Activated T-helper 1 cell treated with anti-CD3 and anti-CD28 coated beads, Interleukin-12 subunit alpha, Interleukin-12 subunit beta, Interleukin-2, Interleukin-4 antibody, amounts not matched to agents 30 ng/mL and 10 ng/mL and 1 ng/mL, durations not matched to agents 14 hours and 24 hours and 36 hours (primary cell): ENCODE measurements at places on chromosomes 4 and X. TPM values are rescaled to one million over a fixed set of nuclear protein-coding genes. Genes with fewer than 3 reads are reported as not detected.
A peak's percentile ranks its signal among the peaks of the same experiment; 100 is the strongest.

Gene ARR3
- not detected in 2 replicates for total RNA-seq

Gene TDO2
- not detected in 2 replicates for total RNA-seq

Gene MAGEA1
- total RNA-seq, result not detected in 2 replicates

Gene QDPR
- total RNA-seq, result 28.7 and 29.7 TPM in 2 replicates

DNA sequence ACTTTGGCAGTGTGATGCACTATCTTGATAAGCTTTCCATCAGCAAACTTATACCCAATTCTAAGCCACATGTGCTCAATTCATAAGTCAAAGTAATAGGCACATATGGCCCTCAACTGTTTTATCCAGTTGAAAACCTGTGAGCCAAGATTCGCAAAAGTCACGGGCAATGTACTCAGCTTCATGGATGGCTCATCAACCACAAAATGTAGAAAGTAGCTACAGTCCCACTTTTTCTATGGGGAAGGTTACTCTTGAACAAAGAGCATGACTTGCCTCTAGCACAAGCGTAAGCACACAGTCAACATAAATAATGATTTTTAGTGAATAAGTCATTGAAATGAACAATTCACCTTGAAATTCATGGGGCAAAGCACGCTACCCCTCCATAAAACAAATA is 25.1 kb upstream of the DDX53 start:
- H3K4me1 ChIP-seq, result no peaks in the 10 kb centered on the region
- no peaks in the 10 kb centered on the region for H3K36me3 ChIP-seq
- H3K27me3 ChIP-seq, result no peaks in the 10 kb centered on the region
- no peak for DNase-seq
- no peak overlapping the region for H3K4me3 ChIP-seq
- H3K27ac ChIP-seq, result no peak overlapping the region

GRCh38 chrX:124435616-124436015 is 89.3 kb downstream of the SH2D1A start:
- no peak overlapping the region for H3K4me3 ChIP-seq
- H3K36me3 ChIP-seq, result no peaks in the 10 kb centered on the region
- H3K27me3 ChIP-seq, result no peaks in the 10 kb centered on the region

- no peak overlapping the region for H3K4me3 ChIP-seq
- no peak for DNase-seq
- no peak overlapping the region for H3K27ac ChIP-seq
- H3K36me3 ChIP-seq, result peaks cover 15% of the 10 kb centered on the region
Observed at GRCh38 chrX:153351981-153352380, 18.0 kb downstream of the ZNF275 start.

- no peak for DNase-seq
- H3K4me3 ChIP-seq, result peak overlapping the region; percentile 82
- peaks cover 68% of the 10 kb centered on the region for H3K4me1 ChIP-seq
- H3K36me3 ChIP-seq, result peaks cover 15% of the 10 kb centered on the region
Observed at GRCh38 chr4:165207016-165207430, 338 bp upstream of the KLHL2 start.

GRCh38 chr4:185309770-185310169 is 86.0 kb downstream of the LRP2BP start:
- DNase-seq, result no peak
- H3K27me3 ChIP-seq, result no peaks in the 10 kb centered on the region
- H3K4me1 ChIP-seq, result peaks cover 34% of the 10 kb centered on the region
- no peak overlapping the region for H3K27ac ChIP-seq
- H3K36me3 ChIP-seq, result peaks cover 47% of the 10 kb centered on the region

DNA sequence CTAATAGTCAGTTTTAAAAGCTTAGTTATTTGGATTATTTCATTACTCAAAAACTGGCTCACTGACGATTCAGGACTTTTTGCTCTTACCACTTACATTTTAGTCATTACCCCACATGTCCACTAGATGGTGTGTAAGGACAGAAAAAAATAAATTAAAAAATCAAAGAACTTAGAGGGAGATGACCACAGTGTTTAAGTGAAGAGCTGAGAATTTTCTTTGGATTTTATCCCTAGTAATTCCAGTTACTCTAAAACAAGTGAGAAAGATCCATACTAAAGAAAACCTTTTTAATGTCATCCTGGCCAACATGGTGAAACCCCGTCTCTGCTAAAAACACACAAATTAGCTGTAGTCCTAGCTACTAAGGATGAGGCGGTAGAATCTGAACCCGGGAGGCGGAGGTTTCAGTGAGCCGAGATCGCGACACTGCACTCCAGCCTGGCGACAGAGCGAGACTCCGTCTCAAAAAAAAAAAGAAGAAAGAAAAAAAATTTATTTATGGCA is 26.4 kb upstream of the TMPRSS11B start:
- no peak overlapping the region for H3K4me3 ChIP-seq
- H3K36me3 ChIP-seq, result no peaks in the 10 kb centered on the region
- peaks cover 12% of the 10 kb centered on the region for H3K27me3 ChIP-seq
- no peak overlapping the region for H3K27ac ChIP-seq

GRCh38 chrX:46918434-46918833 is 6.2 kb downstream of the JADE3 start:
- peaks cover 23% of the 10 kb centered on the region for H3K27me3 ChIP-seq
- no peak overlapping the region for H3K4me3 ChIP-seq
- no peak for DNase-seq
- H3K36me3 ChIP-seq, result no peaks in the 10 kb centered on the region

DNA sequence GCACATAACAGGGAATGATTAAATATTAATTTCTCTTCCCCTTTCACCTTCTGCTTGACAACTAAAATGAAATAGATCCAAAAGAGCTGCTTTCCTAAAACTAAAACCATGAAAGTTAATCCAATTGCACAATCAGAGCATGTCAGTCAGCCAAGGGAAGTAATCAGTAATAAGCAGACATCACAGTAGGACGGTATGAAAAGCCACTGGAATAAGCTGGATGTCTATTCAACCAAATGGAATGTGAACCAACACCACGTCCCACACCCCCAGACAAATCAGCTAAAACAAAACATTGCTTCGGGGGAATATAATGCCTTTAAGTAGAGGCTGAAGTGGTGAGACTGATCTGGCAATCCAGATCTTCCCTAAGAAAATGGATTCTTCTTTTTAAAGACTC is 859.4 kb upstream of the FTHL17 start:
- no peaks in the 10 kb centered on the region for H3K4me1 ChIP-seq
- H3K36me3 ChIP-seq, result no peaks in the 10 kb centered on the region
- no peak for DNase-seq
- H3K27ac ChIP-seq, result no peak overlapping the region

DNA sequence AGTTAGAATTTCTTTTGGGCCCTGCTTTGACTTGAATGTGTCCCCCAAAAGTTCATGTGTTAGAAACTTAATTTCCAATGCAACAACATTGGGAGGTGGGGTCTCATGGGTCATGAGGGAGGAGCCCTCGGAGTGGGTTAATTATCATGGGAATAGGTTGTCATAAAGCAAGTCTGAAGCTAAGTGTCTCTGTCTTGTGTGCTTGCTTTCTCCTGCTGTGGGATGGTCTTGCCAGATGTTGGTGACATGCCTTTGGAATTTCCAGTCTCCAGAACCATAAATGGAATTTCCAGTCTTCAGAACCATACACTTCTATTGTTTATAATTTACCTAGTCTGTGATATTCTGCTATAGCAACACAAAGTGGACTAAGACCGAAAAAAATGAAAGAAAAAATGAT is 71.6 kb downstream of the RASL11B start:
- DNase-seq, result no peak
- peaks cover 7% of the 10 kb centered on the region for H3K4me1 ChIP-seq
- H3K4me3 ChIP-seq, result no peak overlapping the region
- H3K27me3 ChIP-seq, result no peaks in the 10 kb centered on the region
- H3K36me3 ChIP-seq, result no peaks in the 10 kb centered on the region

- DNase-seq, result no peak
- no peaks in the 10 kb centered on the region for H3K27me3 ChIP-seq
- no peaks in the 10 kb centered on the region for H3K36me3 ChIP-seq
- no peak overlapping the region for H3K4me3 ChIP-seq
- H3K27ac ChIP-seq, result no peak overlapping the region
Observed at GRCh38 chrX:112822892-112823291, 17.7 kb downstream of the AMOT start.

DNA sequence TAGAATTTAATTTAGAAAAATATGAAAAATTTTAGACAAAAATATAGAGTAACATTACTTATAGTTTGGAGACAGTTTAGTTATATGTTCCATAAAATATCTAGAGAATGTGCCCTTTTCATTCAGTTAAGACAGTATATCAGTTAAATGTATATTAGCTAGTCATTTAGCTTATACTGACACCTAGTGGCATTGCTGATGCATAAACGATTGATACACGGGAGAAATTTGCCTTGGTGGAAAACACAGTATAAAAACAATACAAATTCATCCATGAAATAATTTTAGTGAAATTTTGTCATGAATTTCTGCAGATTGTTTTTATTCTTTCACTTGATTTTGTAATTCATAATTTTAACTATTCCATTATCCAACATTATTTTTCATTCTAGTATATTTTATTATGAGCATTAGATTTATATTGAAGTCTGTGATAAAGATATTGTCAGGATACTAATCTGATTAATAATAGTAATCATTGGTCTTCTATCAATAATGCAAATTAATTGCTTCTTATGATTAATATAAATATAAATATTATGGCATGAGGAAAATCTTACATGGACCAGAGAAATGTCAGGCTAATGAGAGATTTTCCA is 219.0 kb downstream of the TLL1 start:
- no peak overlapping the region for H3K27ac ChIP-seq
- no peak overlapping the region for H3K4me3 ChIP-seq
- no peaks in the 10 kb centered on the region for H3K36me3 ChIP-seq
- no peak for DNase-seq

- no peaks in the 10 kb centered on the region for H3K4me1 ChIP-seq
- no peak for DNase-seq
- no peak overlapping the region for H3K27ac ChIP-seq
- no peaks in the 10 kb centered on the region for H3K36me3 ChIP-seq
Observed at GRCh38 chr4:47741200-47741599, 96.7 kb downstream of the CORIN start.
